ENCODE measurements at places on chromosomes 11 and 22.

- DNase-seq, result no peak
Observed at GRCh38 chr22:29738118-29738815, 18.5 kb downstream of the CABP7 start.

- peak; percentile 49 for DNase-seq
Observed at GRCh38 chr11:95299078-95299679, 68.2 kb upstream of the SESN3 start.

DNA sequence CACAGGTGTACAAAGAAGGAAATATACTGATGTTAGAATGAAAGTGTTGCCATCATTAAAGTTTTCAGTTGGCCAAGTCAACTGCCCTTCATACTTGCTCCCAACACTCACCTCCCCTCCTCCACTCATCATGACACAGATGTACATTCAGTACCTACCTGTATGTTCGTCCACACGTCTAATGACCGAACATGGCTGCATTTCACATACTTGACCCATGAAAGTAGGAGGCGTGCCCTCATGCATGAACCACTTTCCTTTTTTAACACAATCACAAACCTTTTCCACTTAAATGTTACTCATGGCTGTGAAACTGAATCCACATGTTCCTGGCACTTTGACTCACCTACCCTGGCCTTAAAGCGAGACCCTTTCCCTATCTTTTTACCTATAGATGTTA is 3.2 kb upstream of the BUD13 start:
- DNase-seq, result no peak

DNA sequence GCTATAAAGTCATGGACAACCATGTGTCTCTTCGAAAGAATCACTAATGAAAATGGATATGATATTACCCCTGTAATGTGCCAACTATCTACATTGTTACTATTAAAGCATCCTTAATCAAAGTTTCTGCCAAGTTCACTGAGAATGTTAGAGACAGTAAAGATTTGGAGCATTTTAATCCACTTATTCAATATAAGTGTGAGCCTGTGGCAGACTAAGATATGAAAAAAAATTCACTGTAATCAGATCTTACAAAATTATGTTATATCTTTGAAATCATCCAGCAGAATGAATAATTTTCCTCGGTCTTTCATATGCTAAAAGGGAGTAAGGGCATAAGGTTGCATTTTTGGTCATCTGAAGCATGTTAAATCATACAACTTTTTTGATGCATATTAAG is 49.9 kb downstream of the MAML2 start:
- no peak for DNase-seq

Measured in NCI-H2171 treated with DMSO at 0.1 percent for 48 hours (cell line).